ENCODE measurements at places on chromosomes 5 and 9.

GRCh38 chr5:6674421-6674820 lies 38.8 kb upstream of the TENT4A start:
- peak; percentile 79 for DNase-seq

GRCh38 chr9:128469070-128469469 lies 13.3 kb downstream of the ODF2 start:
- DNase-seq, result no peak

DNA sequence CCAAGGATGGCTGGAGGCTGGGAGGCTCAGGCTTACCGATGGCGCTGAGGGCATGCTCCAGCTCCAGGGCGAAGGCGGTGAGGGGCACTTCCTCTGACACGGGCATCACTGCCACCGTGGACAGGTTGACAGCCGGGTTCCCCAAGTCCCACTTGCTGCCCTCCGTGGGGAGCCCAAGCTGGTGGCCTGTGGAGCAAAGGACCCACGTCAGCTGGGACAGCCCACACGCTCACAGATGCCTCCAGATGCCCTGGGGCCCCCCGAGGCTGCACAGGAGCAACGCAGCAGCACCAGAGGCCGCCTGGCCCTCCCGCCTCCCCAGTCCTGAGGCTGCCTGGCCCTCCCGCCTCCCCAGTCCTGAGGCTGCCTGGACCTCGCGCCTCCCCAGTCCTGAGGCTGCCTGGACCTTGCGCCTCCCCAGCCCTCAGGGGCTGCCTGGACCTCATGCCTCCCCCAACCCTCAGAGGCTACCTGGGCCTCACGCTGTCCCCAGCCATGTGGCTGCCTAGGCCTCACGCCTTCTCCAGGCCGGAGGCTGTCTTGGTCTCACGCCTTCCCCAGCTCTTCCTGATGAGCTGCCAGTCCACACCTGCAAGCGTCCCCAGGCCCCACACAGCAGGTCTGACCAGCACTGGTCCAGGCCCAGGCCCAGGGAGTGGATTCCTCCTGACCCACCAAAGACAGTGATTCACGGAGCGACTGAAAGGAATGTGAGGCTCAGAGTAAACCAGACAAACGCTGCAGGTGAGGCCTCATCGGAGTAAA lies 25.6 kb upstream of the NSMF start:
- DNase-seq, result no peak

- DNase-seq, result no peak
Observed at GRCh38 chr9:93048566-93049448, 9.7 kb upstream of the SUSD3 start.

- DNase-seq, result no peak
Observed at GRCh38 chr9:34190996-34191892, 12.4 kb downstream of the UBAP1 start.

- peak; percentile 3 for DNase-seq
Observed at GRCh38 chr9:76177931-76178330, 216.3 kb downstream of the RFK start.

DNA sequence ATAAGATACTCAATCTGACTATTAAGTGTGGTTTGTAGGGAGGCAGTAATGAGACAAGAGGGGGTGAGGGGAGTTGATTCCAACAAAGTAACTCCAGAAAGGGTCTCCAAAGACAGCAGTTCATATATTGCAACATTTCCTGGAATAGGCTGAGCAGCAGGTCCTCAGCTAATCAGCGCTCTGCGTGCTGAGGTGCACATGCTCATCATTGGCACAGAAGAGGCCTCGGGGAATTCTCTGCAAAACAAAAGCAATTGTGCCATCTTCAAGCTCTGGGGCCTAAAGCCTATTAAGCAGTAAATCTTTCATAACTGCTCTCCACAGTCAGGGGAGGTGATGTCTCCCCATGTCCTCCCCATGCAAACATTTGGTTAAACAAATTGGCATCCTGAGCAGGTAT lies 357.3 kb downstream of the SPOCK1 start:
- peak; percentile 76 for DNase-seq

- DNase-seq, result no peak
Observed at GRCh38 chr5:72383280-72383679, 63.1 kb downstream of the PTCD2 start.

GRCh38 chr9:38649731-38650363 lies 29.5 kb upstream of the ANKRD18A start:
- peak; percentile 33 for DNase-seq

GRCh38 chr5:93304456-93305250 lies 276.4 kb downstream of the NR2F1-AS1 start:
- DNase-seq, result no peak

All from NCI-H2171 treated with DMSO at 0.1 percent for 48 hours (cell line).